Activated CD8-positive, alpha-beta T cell treated with anti-CD3 and anti-CD28 coated beads, Interleukin-2, amount 10 ng/mL, durations not matched to agents 7 days and 5 days (primary cell): ENCODE measurements at places on chromosomes 5 and 9. TPM values are rescaled to one million over a fixed set of nuclear protein-coding genes. Genes with fewer than 3 reads are reported as not detected.

Gene TMCO6
- 30.5 TPM for total RNA-seq

Gene LTC4S
- 3.7 TPM for total RNA-seq

Gene PLCXD3
- total RNA-seq: not detected

Gene C6
- total RNA-seq: not detected

Gene CD180
- total RNA-seq: not detected
